IMR-90 (cell line): ENCODE measurements at places on chromosomes 7 and 10. TPM values are rescaled to one million over a fixed set of nuclear protein-coding genes. Genes with fewer than 3 reads are reported as not detected.

GRCh38 chr10:43389867-43390266 is 18.4 kb downstream of the FXYD4 start:
- no peak overlapping the region for H3K4me3 ChIP-seq
- DNase-seq: no peak
- no peaks in the 10 kb centered on the region for H3K4me1 ChIP-seq
- H3K36me3 ChIP-seq: peaks cover 64% of the 10 kb centered on the region

DNA sequence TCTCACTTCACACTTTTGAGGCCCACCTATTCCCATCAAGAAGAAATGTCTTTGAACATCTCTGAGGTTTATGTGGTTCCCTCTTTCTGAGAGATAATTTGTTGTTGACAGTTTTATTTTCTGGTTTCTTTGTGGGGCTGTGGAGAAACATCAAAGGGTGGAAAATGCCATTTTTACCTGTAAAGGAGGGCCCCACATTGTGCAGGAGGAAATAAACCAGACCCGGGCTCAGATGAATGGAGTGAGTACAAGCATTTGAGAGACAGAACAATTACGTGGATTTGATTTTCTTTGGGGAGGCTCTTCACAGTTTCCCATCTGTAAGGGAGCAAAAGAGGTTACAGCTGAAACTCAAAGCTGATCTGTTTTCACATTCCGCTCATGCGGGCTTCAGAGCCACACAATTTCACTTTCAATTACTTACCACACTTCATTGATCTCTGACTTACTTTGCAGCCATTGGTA is 29.8 kb downstream of the ITPRIP start:
- H3K36me3 ChIP-seq: peaks cover 25% of the 10 kb centered on the region
- no peak for DNase-seq
- peaks cover 21% of the 10 kb centered on the region for H3K4me1 ChIP-seq

DNA sequence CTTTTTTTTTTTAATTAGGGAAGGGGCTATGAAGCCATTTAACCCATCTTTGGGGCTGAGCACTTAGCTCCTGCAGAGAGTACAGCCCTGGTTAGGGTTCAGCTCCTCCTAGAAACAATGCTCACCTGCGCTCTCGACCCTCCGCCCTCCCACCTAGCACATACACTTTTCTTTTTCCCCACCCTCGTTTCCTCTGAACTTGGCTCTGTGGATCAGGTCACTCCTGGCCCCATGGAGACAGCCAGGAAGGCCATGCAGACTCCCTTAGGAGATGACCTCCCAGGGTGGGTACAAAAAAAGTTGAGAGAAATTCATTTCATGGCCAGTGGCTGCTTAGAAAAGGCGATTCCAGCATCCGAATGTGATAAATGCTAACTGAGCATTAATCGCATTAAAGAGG is 15.8 kb downstream of the PAX2 start:
- H3K27ac ChIP-seq: no peak overlapping the region
- H3K4me3 ChIP-seq: no peak overlapping the region
- peaks cover 55% of the 10 kb centered on the region for H3K27me3 ChIP-seq

DNA sequence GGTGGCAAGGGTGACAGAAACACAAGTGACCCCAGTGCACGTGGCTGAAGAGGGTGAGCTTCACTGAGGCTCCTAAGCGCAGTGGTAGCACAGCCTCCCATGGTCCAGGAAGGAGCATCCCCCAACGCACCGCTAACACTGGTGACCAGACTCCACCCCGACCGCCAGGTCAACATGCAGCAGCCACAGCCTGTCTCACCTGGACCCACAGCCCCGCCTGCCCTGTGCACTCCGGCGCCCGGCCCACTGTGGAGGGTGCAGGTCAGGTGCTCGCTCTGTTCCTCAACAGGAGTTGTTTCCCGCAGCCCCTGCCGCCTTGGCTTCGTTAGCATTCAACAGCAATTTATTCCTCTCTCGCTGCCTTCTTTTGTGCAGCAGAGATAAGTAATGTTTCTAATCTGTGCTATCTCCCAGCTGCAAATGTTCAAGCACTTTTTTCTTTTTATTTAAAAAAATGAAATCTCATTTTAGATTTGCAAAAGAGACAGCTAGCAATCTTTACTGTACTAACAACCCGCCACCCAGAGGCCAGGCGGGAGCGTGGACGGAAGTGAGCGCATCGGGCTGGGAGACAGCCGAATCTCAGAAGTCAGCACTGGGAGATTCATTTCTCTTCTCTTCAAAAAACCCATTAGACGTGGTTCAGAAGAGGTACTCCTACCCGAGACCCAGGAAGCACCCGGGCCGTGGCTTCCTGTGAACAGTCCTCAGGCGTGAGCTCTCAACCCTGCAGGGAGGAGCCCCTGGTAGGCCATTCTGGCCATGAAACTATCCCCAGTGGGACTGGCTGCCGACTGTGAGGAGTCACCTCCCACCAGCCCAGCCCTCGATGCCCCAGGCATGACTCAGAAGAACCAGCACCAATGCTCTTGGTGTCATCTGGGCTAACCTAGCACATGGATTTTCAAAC is 133.4 kb downstream of the MAD1L1 start:
- peaks cover 14% of the 10 kb centered on the region for H3K4me1 ChIP-seq
- H3K4me3 ChIP-seq: no peak overlapping the region
- DNase-seq: peak; percentile 44
- no peak overlapping the region for H3K27ac ChIP-seq

GRCh38 chr7:21585070-21585724 is 42.4 kb downstream of the DNAH11 start:
- H3K27ac ChIP-seq: no peak overlapping the region
- no peaks in the 10 kb centered on the region for H3K27me3 ChIP-seq
- H3K4me3 ChIP-seq: no peak overlapping the region
- H3K36me3 ChIP-seq: no peaks in the 10 kb centered on the region
- H3K4me1 ChIP-seq: 0 out of 2 replicates have a peak, but pooled peaks cover 2% of the 10 kb centered on the region
- no peak for DNase-seq

GRCh38 chr10:51427758-51428157 is 271.6 kb downstream of the CSTF2T start:
- no peaks in the 10 kb centered on the region for H3K27me3 ChIP-seq
- peak; percentile 23 for DNase-seq
- H3K4me1 ChIP-seq: peaks cover 3% of the 10 kb centered on the region; the same call in 1 of the 2 replicates

- no peak overlapping the region for H3K4me3 ChIP-seq
- DNase-seq: no peak
- no peak overlapping the region for H3K27ac ChIP-seq
- no peaks in the 10 kb centered on the region for H3K36me3 ChIP-seq
These were observed 39.3 kb downstream of the VWA2 start for GRCh38 chr10:114278140-114278883.

- H3K4me3 ChIP-seq: no peak overlapping the region
- DNase-seq: no peak
- H3K27me3 ChIP-seq: no peaks in the 10 kb centered on the region
- H3K4me1 ChIP-seq: peaks cover under 1% of the 10 kb centered on the region; the same call in 1 of the 2 replicates
These were observed 72.2 kb downstream of the VTI1A start for GRCh38 chr10:112519133-112519761.

GRCh38 chr10:14782691-14783363 is 8.1 kb upstream of the FAM107B start:
- H3K36me3 ChIP-seq: no peaks in the 10 kb centered on the region
- H3K4me1 ChIP-seq: peaks cover 14% of the 10 kb centered on the region
- no peak for DNase-seq
- H3K27ac ChIP-seq: no peak overlapping the region
- no peaks in the 10 kb centered on the region for H3K27me3 ChIP-seq

GRCh38 chr7:79598351-79598750 is 144.9 kb upstream of the MAGI2 start:
- H3K27ac ChIP-seq: no peak overlapping the region
- no peaks in the 10 kb centered on the region for H3K4me1 ChIP-seq
- DNase-seq: no peak
- H3K36me3 ChIP-seq: no peaks in the 10 kb centered on the region
- no peak overlapping the region for H3K4me3 ChIP-seq

GRCh38 chr10:12758271-12758670 is 243.2 kb downstream of the CCDC3 start:
- H3K36me3 ChIP-seq: no peaks in the 10 kb centered on the region
- no peaks in the 10 kb centered on the region for H3K27me3 ChIP-seq
- DNase-seq: no peak
- H3K4me1 ChIP-seq: no peaks in the 10 kb centered on the region
- no peak overlapping the region for H3K27ac ChIP-seq

DNA sequence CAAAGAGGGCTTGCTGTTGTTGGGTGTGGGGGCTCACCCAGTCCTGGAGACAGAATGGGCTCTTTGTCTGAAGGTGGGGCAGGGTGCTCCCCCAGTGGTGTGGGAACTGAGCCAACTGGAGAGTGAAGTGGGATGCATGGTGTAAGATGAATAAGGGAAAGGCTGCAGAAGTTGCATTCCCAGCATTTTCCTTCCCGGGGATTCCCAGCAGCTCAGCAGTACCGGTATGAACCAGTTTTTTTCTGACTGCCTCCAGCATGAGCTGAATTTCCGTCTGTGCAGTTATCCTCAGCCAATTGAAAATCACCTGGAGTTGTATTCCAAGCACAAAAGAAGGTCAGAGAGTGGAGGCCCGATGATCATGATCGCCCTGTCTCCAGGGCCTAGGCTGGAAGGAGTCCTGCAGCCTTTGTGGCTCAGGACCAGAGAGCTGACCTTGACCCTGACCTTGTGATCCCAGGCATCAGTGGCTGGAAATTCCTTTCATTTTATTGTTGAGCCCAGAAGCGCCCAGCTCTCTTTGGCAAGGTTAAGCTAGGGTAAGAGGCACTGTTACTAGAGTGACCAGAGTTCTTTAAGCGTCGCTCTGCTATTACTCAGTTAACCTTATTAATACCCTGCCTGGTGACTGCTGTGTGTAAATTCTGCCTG is 33.4 kb downstream of the OGDH start:
- peak overlapping the region; percentile 93 for H3K27ac ChIP-seq
- no peak overlapping the region for H3K4me3 ChIP-seq
- no peaks in the 10 kb centered on the region for H3K36me3 ChIP-seq
- peaks cover 24% of the 10 kb centered on the region for H3K4me1 ChIP-seq
- DNase-seq: peak; percentile 91
- H3K27me3 ChIP-seq: no peaks in the 10 kb centered on the region

GRCh38 chr7:148044173-148044572 is 546.4 kb upstream of the C7orf33 start:
- H3K27me3 ChIP-seq: no peaks in the 10 kb centered on the region
- no peaks in the 10 kb centered on the region for H3K4me1 ChIP-seq
- DNase-seq: no peak

DNA sequence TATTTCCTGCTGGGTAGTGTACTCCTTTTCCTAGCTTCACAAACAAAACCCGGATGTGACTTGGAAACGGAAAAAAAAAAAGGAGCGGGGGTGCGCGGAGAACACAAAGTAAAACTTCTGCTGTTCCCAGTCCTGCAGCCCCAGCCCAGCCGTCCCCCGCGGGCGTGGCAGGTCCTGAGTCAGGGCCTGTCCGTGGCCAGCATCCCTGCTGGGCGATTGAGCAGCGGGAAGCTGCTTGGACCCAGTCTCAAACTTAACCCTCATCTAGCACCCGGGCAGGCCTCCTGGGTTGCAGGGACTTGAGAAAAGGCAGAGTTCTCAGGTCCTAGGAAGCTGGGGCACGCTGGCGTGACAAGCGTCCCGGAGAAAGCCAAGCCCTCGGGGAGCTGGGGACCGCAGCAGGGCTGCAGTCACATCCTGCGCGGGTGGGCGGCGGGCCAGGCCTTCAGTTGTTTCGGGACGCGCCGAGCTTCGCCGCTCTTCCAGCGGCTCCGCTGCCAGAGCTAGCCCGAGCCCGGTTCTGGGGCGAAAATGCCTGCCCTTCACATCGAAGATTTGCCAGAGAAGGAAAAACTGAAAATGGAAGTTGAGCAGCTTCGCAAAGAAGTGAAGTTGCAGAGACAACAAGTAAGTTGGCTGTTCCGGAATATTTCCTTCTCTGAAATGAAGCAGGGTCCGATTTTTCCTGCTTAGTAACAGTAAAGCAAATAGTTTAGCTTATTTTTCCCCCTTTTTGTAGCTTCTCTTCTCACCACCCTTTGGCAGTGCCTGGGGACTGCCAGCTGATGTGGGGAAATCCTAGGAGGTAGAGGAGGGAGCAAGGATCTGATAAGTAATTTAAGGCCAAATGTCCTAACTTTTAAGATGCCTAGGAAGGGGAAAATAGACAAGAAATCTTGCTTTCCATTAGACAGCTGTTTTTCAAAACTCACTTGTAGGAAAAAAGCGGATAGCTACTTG is at the start of gene GNG11:
GNG11 (plus strand) TSS at position 129 of the 960 bp plus-strand sequence; CDS start at position 532, 403 bp downstream.
- H3K4me1 ChIP-seq: peaks cover 7% of the 10 kb centered on the region
- DNase-seq: peak; percentile 66
- peaks cover 6% of the 10 kb centered on the region for H3K36me3 ChIP-seq
- H3K27ac ChIP-seq: peak within 1 kb of the TSS; percentile 80
- no peaks in the 10 kb centered on the region for H3K27me3 ChIP-seq
- H3K4me3 ChIP-seq: peak within 1 kb of the TSS; percentile 99

DNA sequence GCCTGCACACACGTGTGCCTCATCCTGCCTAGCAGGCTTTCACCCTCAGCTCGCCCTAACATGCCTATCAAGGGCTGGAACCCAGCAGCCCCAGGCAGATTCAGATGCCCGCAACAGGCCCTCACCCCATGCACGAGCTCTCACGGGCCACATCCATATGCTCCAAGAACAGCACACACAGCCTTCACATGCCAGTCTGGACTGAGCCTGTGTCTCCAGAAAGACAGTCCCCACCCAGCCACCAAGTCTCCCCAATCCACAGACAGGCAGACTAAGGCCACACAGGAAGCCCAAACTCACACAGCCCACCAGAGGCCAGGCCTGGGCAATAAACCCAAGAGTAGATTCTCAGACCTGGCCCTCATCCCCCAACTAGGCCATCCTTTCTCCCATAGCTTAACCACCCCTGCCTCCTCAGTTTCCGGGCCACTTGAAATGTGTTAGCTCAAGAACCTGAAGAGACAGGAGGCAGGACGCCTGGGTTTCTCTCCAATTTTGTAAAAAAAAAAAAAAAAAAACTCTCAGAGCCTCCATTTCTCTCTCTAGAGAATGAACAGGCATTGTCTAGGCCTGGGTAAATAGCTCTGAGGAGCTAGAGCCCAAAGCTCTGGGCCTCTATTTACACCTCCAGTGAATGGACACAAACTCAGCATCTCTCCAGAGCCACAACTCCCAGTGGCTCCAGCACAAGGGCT is 6.8 kb downstream of the LDB1 start:
- H3K27ac ChIP-seq: peak overlapping the region; percentile 94
- H3K4me1 ChIP-seq: peaks cover 31% of the 10 kb centered on the region
- no peak for DNase-seq
- peak overlapping the region; percentile 92 for H3K4me3 ChIP-seq

- H3K36me3 ChIP-seq: no peaks in the 10 kb centered on the region
- H3K27ac ChIP-seq: 0 out of 2 replicates have a peak overlapping the region, but pooled peaks have one; percentile 6
- H3K4me3 ChIP-seq: peak overlapping the region; percentile 4
- no peak for DNase-seq
- H3K4me1 ChIP-seq: peaks cover 13% of the 10 kb centered on the region
- peaks cover 8% of the 10 kb centered on the region; the same call in 1 of the 2 replicates for H3K27me3 ChIP-seq
These were observed 65.7 kb downstream of the VWA2 start for GRCh38 chr10:114304571-114305421.

The TMEM130 gene
- 1.1 and 1.4 TPM in 2 replicates for total RNA-seq

The CYP2E1 gene
- 0.36 and 0.56 TPM in 2 replicates for total RNA-seq

The CFAP46 gene
- total RNA-seq: 1.3 and 1.7 TPM in 2 replicates

The VGF gene
- 0.18 and 0.28 TPM in 2 replicates for total RNA-seq

The LRRN3 gene
- 15.2 and 15.8 TPM in 2 replicates for total RNA-seq

The ASB10 gene
- total RNA-seq: not detected in 2 replicates

The STEAP1B gene
- 13.8 and 21.1 TPM in 2 replicates for total RNA-seq

The GPR26 gene
- total RNA-seq: not detected in 2 replicates

The ANKRD16 gene
- 3.3 and 5.7 TPM in 2 replicates for total RNA-seq
